ENCODE measurements at places on chromosomes 11 and 22. TPM values are rescaled to one million over a fixed set of nuclear protein-coding genes. Genes with fewer than 3 reads are reported as not detected.
A peak's percentile ranks its signal among the peaks of the same experiment; 100 is the strongest.

CDC42EP1 gene
- total RNA-seq: 38.8 TPM

NAT10 gene
- total RNA-seq: 19.3 TPM

RAG2 gene
- total RNA-seq: not detected

KRTAP5-2 gene
- not detected for total RNA-seq

C1QTNF5 gene
- 57.2 TPM for total RNA-seq

- no peak for DNase-seq
Observed at GRCh38 chr11:76701294-76702040, 30.9 kb upstream of the LRRC32 start.

- DNase-seq: no peak
Observed at GRCh38 chr11:111429066-111429506, 50.0 kb upstream of the POU2AF1 start.

GRCh38 chr11:61891331-61892084 lies at the start of gene FADS3:
TSS of gene FADS3 (minus strand) at chr11:61891545. CDS start at chr11:61891381, 164 bp downstream.
- peak; percentile 92 for DNase-seq

GRCh38 chr11:1888347-1888753 lies 3.3 kb downstream of the PRR33 start:
- no peak for DNase-seq

GRCh38 chr22:46006379-46007002 lies 29.5 kb upstream of the WNT7B start:
- peak; percentile 92 for DNase-seq

DNA sequence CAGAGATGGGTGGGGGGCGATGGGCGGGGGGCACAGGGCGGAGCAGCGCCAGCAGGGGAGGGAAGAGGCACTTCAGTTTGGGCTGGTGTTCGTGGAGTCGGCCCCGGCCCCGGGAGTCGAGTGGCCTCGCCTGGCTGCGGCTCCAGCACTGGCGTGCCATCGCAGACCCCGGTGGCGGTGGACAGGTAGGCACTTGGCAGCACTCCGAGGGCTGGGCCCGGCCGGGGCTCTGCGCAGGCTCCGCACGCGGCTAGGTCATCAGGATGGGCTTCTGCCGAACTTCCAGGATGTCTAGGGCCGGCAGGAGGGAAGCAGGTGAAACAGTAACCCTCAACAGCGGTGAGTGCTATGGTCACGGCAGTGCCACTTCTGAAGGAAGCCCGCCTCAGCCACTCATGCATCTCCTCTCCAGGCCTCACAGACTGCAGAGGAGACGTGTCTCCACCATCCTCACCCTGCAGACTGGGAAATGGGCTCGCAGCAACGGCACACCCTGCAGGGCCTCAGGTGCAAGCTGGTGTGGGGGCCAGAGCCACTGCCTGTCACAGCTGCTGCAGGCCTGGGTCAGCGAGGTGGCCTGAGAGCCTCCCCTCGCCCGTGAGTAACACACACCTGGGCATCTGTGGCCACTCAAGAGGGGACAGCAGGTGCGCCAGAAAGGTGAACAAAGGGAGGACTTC lies 33.3 kb downstream of the NUP50 start:
- DNase-seq: peak; percentile 85

- peak; percentile 81 for DNase-seq
Observed at GRCh38 chr11:129323896-129324502, 51.6 kb upstream of the BARX2 start.

DNA sequence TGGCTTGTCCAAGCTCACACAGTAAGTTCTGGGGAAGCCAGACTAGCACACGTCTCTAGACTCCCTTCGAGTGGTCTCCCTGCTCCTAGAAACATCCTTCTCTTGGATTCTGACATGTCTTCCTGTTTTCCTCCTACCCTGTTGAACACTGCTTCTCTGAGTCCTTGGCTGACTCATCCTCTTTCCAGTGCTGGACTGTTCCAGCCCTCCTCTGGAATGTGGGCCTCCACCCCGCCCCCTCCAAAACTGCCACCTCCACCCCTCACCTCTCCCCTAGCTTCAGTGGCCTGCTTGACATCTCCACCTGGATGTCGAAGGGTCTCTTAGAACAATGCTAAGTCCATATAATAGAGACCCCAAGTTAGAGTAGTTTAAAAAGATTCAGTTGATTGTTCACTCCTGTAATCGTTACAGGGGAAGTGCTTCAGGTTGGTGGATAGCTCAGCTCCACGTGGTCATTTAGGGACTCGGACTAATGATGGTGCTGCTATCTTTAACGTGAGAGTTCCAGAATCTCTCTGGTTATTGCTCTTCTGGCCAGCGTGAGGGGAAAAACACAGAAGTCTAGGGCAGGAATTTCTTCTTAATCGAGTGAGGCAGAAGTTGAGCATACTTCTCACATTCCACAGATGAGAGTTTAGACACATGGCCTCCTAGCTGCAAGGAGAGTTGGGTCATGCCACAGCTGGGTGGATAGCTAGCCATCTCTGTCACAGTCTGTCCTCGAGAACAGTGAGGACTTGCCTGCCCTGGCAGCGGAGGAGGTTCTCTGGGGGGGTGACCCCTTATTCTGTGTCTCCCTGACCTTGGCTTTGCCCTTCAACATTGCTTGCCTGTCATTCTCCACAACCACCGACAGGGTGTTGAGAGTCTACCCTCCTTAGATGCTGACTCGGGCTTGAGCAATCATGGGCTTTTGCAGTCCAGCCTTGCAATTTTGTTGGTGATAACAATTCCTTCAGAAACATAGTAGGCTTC lies 4.7 kb upstream of the C11orf96 start:
- DNase-seq: no peak

Measured in upper lobe of left lung (tissue), 6 donors.